AML-193 (cell line): ENCODE measurements at places on chromosomes 12 and 14.

GRCh38 chr14:63933110-63933509 is 80.3 kb downstream of the SYNE2 start:
- DNase-seq = no peak

- no peak for DNase-seq
Observed at GRCh38 chr14:98748966-98749365, 523.0 kb downstream of the BCL11B start.

DNA sequence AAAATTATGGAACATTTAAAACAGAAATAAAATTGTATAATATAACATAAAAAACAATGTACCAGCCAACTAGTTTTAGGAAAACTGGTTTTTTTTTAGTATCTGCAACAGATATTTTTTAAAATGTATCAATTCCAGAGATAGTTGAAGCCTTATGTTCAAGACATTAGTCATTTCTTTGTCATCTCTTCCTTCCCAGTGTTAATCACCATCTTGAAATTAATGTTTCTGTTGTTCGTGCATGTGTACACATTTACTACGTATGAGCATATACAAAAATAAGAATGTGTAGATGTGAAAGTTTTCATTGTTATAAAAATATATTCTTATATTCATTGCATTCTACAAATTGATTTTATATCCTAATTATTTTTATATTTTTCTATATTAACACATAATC is 1062.1 kb downstream of the SLC6A15 start:
- no peak for DNase-seq

DNA sequence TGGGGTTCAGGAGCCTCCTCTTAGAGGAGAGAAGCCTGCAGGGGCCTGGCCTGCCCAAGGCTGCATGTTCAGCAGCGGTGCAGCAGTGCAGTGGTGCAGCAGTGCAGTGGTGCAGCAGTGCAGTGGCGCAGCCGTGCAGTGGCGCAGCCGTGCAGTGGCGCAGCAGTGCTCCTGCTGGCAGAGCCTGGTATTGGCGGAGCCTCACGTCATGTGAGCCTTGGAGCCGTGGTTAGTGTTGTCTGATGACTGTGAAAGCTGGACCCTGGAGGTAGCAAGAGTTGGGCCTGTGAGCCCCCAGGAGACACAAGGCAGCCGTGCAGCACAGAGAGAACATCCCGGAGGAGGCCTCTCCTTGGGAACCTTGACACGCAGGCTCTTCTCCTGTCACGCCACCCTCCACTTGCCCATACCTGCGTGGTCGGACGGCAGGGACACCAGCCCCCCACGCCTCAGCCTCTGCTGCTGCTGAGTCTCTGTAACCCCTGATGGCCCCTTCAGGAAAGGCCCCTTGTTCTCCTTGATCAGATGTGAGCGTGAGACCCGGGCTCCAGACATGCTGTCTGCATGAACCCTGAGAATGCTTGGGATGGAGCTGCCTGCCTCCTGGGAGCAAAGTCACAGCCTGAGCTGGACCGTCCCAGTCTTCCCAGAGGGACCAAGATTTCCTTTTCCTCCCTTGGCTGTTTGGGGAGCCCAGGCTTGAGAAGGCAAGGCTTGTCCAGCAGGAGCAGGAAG is 193.7 kb downstream of the KIF26A start:
- DNase-seq = no peak

- no peak for DNase-seq
Observed at GRCh38 chr12:690466-690865, 27.2 kb upstream of the NINJ2 start.

GRCh38 chr14:63474111-63474510 is 69.1 kb downstream of the PPP2R5E start:
- no peak for DNase-seq

- DNase-seq = no peak
Observed at GRCh38 chr12:12807970-12808702, 5.0 kb upstream of the DDX47 start.

GRCh38 chr14:60964904-60965303 is 16.0 kb downstream of the TRMT5 start:
- DNase-seq = no peak

DNA sequence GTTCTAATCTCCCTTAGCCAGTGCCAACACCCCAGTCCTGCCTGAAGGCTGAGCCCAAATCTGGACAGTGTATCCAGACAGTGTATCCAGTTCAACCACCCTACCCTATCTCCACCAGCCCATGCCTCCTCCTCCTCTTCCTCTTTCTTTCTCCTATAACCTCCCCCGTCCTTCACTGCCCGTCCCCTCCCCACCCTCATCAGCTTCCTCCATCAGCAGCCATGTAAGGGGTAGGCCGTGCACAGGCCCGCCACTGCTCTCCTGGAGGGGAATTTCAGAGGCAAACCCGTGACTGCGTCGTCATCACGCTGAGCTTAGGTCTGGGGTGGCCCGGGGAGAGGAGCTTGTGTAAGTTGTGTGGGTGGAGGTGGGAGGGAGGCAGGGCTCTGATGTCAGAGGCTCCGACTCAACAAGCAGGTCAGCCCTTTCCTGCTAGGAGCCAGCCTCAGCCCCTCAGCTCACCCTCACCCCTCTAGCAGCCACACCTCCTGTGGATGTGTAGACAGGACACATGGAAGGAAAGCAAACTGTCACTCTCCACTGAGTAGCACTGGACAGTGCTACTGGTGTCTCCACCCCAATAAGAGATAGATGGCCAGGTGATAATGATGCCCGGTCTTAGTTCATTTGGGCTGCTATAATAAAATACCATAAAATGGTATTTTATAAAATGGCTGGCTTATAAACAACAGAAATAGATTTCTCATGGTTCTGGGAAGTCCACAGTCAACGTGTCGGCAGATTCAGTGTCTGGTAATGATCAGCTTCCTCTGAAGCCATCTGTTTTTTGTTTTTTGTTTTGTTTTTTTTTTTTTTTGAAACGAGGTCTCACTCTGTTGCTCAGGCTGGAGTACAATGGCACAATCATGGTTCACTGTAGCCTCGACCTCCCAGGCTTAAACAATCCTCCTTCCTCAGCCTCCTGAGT is 50.5 kb downstream of the IRF2BPL start:
- DNase-seq = no peak

GRCh38 chr12:1552911-1553491 is 41.4 kb downstream of the FBXL14 start:
- no peak for DNase-seq

- DNase-seq = no peak
Observed at GRCh38 chr12:50249464-50250182, 33.7 kb downstream of the LIMA1 start.

DNA sequence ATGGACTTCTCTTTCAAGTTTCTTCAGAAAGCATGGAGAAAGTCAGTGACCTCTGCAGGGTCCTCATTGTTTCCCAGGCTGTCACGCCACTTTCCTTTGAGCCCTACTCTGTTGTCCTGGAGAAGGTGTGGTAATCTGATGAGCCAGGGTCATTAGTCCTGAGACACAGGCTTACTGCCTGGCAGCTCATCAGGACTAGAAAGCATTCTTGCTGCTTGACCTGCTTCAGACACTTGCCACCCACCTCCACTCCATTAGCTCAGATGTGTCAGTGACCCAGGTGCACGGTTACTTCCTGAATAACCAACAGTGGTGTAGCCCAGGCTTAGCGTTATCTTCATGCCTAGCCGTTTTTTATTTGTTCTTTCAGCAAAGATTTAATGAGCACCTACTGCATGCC is 93.9 kb downstream of the FGD4 start:
- DNase-seq = no peak

- no peak for DNase-seq
Observed at GRCh38 chr12:57142727-57143126, 4.7 kb downstream of the LRP1-AS start.

DNA sequence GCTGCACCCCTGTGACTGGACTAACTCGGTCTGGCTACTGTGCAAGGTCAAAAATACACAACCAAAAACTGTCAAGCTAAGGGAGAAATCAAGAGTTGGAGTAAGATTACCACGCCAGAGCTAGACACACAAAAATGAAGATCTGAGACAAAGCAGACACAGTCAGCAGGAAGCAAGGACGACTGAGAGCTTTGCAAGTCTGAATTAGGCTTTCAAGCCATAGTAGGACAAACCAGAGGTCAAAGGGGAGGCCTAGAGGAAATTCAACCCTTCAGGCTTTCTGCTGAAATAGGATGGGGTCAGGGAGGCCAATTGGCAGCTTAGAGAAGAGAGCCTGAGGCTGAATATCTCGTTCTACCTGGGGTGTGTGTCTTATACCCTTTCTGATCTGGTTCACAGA is 117.3 kb downstream of the LLPH start:
- DNase-seq = no peak

DNA sequence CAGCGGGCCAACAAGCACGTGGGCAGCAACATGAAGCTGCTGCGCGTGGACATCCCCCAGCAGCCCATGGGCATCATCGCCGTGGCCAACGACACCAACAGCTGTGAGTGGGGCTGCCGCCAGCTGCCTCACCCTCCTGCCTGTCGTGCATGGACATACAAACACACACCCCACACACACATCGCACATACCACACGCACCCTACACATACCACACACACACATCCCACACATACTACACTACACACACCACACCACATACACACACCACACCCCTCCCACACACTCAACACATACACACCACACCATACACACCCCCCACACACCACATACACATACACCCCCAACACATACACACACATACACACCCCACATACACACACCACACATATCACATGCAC is 25.2 kb upstream of the NXPH4 start:
- DNase-seq = no peak

DNA sequence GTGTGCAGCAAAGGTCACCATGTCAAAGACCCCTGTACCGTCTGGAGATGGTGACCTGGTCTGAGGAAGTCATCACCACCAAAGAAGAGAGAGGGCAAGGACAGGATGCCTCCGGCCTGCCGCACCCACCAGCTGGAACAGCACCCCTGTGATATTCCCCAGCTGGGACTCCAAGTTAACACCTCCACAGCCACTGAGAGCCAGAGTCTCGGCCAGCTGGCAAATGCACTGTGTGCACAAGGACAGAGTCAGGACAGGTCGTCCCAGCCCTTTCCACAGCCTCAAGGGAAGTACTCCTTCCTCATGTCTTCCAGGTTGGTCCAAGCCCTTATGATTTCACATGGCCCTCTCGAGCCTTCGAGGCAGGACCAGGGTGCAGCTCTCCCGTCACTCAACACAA is 19.3 kb upstream of the FKBP4 start:
- no peak for DNase-seq

DNA sequence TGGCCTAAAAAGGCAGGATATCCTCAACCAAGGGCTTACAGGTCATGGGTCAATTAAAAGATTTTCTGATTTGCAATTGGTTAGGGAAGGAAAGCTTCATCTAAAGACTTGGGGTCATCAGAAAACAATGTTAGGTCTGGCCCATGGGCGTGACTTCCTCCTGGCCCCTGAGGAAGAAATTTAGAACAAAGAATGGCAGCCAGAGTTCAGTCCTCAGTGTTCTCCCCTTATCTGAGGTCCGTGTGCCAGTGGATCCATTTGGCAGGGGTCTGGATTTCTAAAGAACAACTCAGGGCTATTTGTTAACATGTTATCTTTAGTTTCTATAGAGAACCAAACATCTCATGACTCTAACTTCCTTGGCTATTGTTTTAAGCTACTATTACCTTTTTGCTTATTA is 27.8 kb upstream of the NFYB start:
- DNase-seq = no peak

GRCh38 chr14:74207943-74208342 is 31.3 kb upstream of the VSX2 start:
- peak; percentile 8 for DNase-seq

DNA sequence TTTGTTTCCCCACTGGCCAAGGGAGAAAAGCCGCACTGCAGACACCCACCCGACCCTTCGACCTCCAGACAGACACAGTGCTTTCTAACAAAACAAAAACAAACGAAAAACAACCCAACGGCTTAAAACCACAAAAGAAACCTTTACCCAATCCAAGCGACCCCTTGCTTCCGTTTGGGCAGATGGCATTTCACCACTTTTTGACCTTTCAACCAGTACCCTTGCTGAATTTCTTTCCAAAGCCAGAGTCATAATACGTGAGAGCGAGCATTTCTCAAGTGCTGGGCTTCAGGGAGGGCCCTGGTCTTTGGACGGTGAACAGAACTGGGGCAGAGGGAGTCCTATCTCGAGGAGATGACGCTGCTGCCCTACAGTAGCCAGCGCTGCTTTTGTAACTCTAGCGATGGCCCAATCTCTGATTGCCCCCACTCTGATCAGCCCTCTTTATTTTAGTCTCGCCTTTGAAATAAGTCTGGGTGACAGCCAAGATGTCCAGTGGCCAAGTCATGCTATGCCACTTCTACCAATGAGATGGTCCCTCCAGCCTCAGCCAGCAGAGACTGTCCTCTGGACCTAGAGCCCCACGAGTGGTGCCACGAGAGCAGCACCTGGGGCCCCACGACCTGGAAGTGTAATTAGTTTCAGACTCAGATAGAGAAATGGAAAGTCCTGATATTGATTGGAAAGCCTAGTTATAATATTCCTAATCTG is 21.9 kb upstream of the ADIPOR2 start:
- DNase-seq = peak; percentile 85

DNA sequence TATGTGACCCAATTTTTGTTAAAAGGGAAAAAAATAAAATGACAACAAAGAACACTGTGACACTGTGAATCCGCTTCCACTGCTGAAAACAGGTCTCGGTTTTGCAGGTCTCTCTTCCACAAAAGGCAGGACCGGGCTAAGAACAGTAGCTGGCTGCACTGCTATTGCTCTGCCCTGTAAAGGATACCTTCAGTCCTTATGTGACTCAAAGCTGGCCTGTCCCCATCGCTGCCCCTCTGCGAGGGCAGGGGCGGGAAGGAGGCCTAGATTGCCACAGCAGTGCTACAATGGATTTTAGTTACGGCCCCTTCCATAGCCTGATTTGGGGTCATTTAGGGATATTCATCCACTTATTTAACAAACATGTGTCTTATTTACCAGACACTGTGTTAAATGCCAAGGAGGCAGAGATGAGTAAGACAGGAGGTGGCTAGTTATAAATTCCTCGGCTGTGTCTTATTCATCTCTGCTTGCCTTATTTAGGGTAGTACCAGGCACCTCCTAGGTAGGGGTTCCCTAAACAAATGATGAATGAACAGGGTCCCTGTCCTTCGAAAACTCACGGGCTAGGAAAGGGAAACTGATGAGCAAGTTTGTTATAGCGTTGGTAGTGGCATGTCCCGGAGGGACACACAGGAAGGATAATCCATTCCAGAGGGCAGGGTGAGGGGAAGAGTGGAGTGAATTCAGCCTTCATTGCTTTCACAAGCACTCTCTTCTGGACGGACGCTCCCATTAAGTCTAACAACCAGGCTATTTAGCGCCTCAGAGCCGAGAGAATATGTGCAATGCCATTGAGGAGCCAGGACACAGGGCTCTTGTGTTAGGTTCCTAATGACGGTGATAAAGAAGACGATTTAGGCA is 73.3 kb downstream of the EID3 start:
- no peak for DNase-seq

- DNase-seq = no peak
Observed at GRCh38 chr12:101165319-101165718, 44.7 kb downstream of the SLC5A8 start.

- DNase-seq = no peak
Observed at GRCh38 chr12:101238800-101239329, 28.8 kb upstream of the SLC5A8 start.

GRCh38 chr12:6850796-6851152 is 312 bp downstream of the CDCA3 start:
- DNase-seq = no peak
